GM13977 (cell line): ENCODE measurements at places on chromosomes 16 and 17.

DNA sequence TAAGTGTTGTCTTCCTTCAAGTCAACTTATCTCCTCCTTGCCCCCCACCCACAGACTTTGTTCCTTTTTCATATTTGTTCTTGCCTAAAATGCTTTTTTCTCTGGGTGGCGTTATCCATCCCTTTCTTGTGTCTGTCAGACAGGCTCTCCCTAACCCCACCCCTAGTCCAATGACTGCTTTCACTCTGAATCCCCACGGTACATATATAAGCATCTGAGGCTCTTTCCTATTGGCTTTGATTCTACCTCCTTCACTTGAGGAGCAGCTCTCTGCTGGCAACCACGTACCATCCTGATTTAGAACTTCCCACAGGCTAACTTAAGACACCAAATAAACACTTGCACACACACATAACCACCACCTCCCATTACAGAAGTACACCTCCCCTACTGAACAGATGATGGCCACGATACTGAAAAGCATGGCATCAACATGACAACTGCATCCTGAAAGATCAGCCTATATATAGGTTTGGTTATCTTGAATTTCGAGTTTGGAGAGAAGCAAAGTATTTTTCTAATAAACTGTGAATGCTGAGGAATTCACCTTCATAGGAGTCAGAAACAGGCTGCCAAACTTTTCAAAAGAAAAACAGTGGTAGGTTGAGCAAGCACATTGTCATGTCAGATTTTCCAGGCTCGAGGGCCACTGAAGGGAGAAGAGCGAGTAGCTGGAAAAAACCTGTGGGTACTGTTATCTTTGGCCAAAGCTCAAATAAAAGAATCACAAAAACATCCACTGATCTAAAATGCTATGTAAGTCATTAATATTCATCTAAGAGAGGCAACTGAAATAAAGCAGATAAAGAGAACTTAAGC lies 24.3 kb downstream of the STAT3 start:
- no peak for DNase-seq

- DNase-seq = no peak
Observed at GRCh38 chr16:73214825-73215677, 167.1 kb upstream of the ZFHX3 start.

- DNase-seq = no peak
Observed at GRCh38 chr17:72005332-72006163, 115.3 kb upstream of the SOX9 start.

DNA sequence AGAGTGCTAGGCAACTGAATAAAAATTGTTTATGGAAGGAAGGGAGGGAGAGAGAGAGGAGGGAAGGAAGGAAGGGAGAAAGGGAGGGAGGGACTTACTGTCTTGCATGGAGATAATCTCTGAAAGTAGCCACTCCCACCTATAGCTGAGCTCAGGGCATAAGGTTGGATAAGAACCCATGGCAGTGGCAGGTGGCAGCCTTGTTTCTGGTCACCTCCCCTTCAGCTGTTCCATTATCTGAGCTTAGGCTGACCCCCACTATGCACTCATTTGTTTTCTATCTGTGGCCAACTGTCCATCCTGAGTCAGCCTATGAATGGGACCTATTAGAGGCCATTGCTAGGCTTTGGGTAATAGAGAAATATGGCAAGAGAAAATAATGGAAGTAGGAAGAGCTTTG lies 25.3 kb upstream of the MTMR4 start:
- DNase-seq = no peak

- no peak for DNase-seq
Observed at GRCh38 chr17:71970312-71970711, 150.5 kb upstream of the SOX9 start.

- DNase-seq = no peak
Observed at GRCh38 chr17:60562421-60562820, 36.4 kb upstream of the APPBP2 start.

DNA sequence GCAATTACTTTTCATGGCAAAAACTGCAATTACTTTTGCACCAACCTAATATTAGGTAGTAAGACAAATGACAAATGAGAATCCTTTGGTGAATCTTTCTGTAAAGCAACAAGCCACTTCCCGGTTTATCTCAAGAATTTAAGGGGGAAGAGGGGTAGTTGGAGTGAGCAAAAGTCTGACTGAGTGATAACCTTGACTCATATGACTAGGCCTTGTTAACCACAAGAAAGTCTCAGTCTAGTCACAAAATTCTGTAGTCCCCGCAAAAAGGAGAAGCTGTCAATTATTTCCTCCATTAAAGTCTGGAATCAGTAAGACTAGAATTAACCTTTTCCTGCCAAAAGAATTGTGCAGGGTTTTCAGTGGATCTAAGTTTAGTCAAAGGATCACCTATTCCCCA lies 72.2 kb upstream of the GNAO1 start:
- DNase-seq = no peak

GRCh38 chr16:66006485-66006884 lies 360.0 kb upstream of the CDH5 start:
- no peak for DNase-seq

GRCh38 chr16:12341423-12341822 lies 364.9 kb downstream of the SNX29 start:
- DNase-seq = no peak

DNA sequence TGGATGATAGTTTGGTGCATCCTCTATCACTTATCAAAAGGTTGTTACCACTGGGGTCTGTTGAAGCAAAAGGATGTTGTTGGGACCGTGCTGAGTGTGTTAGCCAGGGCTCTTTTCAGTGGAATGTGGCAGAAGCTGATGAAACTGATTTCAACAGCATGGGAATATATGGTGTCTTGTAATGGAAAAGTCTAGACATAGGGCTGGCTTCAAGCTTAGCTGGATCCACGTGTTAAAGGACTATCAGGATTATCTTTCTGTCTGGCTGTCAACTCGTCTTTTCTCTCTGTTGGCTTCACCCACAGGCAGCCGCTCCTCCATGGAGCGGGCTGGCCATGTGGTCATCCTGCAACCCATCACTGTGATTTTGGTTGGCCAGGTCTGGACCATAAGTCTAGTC lies 8.7 kb downstream of the SNX29 start:
- DNase-seq = no peak
